G401 (cell line): ENCODE measurements at places on chromosomes 16 and 17.

DNA sequence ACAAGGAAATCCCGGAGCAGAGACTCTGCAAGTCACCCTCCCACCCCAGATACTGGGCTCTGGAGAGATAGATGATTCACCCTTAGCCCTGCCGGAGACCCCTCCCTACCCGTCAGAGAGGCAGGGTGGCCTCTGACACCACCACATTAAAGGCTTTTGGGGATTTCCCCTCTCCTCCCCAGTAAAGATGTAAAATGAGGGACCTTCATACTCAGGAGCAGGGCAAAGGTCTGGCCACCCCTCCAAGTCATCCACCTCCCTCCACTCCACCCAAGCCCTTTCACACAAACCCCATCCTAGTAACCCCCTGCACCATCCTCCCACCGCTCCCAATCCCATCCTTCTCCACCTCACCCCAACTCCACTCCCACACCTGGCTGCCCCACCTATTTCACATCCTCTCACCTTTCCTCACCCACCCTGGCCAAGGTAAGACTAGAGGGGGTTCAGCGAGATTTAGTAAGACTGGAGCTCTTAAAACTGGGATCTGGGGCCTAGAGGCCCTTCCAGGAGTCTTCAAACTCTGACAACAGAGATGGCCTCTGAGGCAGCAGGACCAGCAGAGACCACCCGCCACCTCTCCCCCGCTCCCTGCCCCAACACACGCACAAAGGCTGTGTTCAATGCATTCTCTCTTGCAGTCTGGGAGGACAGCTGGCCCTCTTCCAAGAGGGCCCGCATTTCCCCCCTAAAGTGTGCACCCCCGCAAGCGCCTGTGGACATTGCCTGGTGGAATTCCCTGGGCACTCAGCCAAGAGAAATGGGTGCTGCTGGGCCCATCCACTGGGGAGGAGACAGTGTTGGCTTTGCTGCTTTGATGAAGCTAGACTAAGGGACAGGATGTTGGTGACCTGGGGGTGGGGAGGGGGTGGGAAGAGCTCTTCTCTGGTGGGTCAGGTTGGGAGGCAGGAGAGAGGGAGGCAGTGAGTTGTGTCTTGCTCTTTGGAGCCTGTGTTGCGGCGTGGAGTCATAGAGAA lies 1.1 kb downstream of the ABAT start:
- DNase-seq, result no peak

DNA sequence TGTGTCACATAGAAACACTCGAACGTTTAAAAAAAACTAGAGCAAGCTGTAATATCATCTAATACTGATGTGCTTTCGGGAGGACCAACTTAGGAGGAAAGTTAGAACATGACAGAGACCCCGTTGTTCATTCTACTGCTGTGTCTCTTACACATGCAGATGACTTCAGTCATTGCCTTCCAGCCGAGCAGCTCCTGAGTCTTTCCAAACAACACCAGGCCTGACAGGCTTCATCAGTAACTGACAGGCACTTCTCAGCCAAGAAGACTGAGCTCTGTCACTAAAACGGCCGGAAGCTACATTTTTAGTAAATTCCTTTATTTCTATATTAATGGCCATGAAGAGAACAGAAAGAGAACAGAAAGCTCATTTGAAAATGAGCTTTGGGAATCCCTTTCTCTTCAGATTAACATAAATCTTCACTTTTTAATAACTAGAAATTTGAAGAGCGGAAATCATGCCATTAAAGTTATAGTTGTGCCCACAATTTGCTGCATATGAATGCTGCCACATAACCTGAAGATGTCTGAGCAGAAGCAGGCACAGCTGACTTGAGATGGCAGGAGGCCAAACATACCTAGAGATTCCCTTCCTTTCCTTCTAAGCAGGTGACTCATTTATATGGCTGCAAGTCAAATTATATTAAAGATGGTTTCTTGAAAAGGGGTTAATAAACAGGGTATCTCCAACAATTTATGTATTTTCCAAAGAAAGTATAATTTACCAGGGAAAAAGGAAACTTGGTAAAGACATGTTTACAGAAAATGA lies 148.9 kb downstream of the ITFG1 start:
- peak; percentile 30 for DNase-seq

- DNase-seq, result no peak
These were observed 51.9 kb downstream of the RAB11FIP4 start for GRCh38 chr17:31443386-31443785.

DNA sequence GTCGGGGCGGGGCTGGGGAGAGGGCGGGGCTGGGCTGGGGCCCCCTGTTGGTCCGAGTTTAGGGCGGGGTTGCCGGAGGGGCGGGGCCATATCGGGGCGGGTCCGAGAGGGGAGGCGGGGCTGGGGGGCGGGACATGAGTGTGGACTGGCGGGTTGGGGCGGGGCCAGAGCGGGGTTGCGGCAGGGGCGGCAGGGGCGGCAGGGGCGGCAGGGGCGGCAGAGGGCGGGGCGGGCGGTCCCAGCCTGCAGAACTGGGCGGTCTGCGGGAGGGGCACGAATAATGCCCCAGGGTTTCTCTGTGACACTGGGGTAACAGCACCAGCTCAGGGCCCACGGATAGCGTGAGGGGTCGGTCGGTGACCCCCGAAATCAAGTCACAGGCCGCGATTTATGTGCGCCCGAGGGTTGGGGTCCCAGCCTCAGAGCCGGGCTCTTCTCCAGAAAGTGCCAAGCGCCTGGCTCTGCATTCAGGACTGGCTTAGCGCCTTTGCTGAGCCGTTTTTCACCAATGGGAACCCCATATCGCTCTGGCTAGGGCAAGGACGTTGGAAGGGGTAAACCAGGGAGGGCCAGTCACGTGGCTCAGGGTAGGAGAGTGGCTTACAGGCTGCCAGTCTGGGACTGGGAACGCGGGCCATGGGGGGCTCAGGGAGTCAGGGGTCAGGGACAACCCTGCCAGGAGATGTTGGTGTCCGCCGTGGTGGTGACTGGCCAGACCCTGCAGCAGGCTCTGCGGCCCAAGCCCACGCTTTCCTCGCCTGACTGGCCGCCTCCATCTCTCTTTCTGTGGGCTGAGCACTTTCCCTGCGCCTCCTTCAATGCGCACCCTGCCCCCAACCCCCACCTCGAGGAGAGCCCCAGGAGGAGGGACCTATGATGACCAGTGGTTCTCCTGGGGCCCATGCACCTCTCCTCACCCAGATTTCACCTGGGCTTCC lies 1.2 kb upstream of the METTL26 start:
- DNase-seq, result peak; percentile 95

DNA sequence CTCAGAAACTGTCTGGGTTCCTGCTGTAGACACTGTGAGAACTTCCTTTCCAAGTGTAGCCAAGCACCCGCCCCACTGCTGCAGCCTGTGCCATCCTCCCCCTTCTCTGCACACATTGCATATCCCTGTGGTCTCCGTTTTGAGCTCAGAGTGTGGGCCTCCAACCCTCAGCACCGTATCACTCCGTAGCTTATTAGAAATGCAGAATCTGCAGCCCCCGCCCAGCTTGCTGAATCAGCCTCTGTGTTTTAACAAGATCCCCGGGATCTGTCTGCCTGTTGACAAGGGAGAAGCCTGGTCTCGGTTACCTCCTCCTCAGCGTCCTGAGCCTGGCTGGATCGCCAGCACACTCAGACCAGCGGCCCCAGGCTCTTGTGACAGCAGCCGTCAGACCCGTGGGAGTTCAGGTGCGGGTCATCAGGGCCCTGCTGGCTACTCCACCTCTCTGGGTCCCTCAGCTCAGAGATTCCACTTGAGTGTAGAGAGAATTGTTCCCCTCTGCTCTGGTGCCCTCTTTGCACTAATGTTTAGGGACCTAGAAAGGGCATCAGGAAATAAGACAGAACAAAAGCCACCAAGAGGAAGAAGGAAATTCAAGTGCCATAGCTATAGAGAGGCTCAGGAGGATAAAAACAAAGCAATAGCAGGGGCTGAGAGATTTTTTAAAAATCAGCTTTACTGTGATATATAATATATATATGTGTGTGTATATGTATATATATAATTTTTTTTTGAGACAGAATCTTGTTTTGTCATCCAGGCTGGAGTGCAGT lies 92.3 kb downstream of the PITPNC1 start:
- no peak for DNase-seq

- no peak for DNase-seq
These were observed 524.8 kb upstream of the EEF2KMT start for GRCh38 chr16:5622234-5622884.

DNA sequence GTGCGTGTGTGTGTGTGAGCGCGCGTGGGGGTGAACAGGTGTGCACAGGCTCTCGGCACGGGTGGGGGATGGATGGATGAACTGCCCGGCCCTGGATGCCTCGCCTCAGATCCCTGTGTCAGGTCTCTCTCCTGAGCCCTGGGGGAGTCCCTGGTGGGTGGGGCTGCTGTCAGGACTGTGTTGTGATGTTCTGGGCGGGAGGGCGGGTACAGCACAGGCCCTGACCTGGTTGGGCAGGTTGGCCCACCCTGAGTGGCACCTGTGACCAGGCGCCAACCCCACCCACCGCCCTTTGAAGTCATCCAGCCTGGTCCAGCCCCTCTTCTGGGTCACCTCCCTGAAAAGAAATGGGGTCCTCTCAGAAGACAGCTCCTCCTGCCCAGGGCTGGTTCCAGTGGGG lies 41.6 kb upstream of the TAC4 start:
- DNase-seq, result no peak

DNA sequence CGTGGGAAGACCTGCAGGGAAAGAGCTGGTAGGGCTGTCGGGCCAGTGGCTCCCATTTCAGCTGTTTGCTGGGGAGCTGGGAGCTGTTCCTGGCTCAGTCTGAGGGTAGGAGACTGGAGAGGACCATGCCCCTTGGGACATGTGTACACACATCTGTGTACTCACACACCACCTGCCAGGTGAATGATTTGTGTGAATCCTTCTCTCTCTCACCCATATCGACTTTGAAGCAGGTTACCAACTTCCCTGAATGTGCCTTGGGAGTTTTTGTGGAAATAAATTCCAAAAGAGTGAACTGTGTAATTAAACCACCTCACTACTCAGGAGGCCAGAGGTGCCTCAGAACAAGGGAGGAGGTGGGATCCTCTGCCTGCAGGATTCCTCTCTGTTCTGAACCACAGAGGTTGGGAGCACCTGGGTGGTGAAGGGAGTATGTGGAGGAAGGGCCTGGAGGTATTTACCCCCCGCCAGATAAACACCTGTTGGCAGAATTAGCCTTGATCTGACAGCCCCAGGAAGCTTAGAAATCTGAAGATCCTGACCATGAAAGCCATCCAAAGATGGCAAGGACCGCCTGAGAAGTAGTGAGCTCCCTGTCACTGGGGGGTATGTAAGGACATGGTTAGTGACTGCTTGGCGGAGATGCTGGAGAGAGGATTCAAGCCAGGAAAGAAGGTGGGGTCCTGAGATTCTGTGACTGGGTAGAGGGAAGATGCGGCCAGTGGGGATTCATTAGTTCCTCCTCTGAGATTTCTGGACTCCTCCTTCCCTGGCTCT lies 3.3 kb downstream of the ABCC3 start:
- no peak for DNase-seq

GRCh38 chr17:45307290-45308015 lies 9.4 kb downstream of the MAP3K14 start:
- DNase-seq, result no peak

DNA sequence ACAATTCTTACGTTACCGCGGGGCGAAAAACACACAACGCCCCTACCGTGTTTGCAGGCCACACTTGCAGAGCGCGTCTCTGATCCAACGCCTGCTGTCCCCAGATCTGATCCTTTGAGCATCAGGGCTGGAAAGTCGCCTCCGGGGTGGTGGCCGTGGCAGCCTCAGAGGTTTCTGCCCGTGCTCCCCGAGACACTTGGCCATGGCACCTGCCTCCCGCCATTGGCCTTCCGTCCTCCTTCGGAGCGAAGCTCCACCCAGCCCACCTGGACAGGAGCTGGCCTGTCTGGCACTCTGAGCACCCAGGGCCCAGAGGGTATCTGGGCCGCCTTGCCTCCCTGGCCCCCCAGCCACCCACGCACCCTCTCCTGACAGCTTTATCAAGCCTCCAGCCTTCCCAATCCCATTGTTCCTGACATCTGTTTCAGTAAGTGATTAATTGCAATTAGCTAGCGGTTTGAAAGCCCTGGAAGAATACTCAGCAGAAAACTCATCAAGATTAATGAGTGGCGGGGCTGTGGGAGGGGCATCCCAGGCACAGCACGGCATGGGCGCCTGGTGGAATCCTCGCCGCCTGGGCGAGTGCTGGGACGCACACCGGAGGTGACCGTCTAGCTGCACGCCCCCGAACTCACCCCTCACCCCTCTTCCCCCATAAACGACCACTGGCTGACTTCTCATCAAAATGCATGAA lies 181.5 kb upstream of the GSE1 start:
- DNase-seq, result no peak

DNA sequence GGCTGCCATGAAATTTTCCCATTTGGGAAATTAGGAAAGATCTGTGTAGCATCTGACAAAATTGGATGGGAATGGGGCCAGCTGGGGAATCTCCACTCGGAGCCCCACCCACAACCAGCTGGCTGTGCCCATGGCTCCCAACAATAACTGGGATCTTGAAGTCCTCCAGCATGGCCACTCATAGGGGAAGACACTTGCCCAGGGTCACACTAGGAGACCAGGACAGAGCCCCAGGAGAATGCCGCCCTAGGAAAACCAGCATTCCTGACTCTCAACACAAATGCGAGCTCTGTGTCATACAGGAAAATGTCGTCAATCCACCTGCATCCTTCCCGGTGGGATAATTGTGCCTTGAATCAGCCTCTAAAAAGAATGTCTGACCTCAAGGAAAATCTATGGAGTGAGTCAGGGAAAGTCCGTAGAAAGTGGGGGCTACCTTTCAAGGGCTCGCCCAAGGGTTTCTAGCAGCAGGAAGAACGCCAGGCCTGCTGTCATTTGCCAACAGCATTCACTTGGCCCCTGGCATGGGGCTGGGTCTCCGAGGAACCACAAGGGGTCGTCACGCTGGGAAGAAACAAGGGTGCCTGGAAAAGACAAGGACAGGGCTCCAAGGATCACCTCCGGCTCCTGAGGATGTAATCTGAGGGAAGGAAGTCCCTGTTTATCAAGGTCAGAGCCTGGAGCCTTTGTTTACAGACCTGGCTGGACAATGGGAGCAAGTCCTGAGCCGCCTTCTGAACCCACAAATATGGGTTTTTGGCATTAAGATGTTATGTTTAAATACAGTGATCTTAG lies 15.9 kb downstream of the CDH5 start:
- no peak for DNase-seq

DNA sequence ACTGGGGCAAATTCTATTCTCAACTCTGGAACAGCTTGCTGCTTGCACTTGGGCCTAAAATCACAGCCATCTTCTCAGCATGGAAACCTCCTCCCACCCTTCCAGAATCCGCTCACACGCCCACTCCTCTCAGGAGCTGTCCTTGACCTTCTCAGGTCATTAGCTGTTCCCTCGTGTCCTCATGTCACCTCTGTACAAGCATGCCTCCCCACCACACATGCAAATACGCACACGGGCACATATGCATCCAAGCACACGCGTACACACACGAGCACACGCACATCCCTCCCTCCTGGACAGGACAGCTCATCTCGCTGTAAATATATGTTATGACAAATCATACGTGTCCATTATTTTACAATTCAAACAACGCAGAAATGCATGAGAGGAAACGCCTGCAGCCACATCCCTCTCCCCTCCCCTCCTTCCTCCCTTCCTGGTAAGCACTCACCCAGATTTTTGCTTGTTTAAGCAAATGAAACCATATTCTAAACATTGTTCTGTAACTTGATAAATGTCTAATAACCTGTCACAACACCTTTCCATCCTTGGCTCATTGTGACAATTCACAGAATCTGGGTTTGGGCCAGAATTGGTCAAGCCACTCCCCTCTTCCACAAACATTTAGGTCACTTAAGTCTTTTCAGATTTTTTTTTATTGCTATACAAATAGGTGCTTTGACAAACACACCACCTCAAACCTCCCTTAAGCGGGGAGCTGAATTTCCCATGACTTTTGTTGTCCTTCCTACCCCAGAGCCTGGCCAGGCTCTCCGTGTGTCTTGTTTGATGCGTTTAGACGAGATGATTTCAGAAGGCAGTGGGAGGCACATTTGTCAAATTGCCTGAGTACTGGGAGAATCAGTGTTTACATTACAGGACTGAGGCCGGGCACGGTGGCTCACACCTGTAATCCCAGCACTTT lies 41.7 kb downstream of the DNAH17 start:
- no peak for DNase-seq
